ENCODE measurements at places on chromosomes 7 and 10. TPM values are rescaled to one million over a fixed set of nuclear protein-coding genes. Genes with fewer than 3 reads are reported as not detected.

Gene SORCS1
- total RNA-seq = not detected

Gene ACSM6
- total RNA-seq = not detected

- no peaks in the 10 kb centered on the region for H3K36me3 ChIP-seq
- H3K27ac ChIP-seq = no peak overlapping the region
- H3K4me1 ChIP-seq = peaks cover 45% of the 10 kb centered on the region
- no peak overlapping the region for H3K4me3 ChIP-seq
- no peaks in the 10 kb centered on the region for H3K27me3 ChIP-seq
- no peak for DNase-seq
These were observed 83.6 kb downstream of the MPP7 start for GRCh38 chr10:28219251-28219650.

DNA sequence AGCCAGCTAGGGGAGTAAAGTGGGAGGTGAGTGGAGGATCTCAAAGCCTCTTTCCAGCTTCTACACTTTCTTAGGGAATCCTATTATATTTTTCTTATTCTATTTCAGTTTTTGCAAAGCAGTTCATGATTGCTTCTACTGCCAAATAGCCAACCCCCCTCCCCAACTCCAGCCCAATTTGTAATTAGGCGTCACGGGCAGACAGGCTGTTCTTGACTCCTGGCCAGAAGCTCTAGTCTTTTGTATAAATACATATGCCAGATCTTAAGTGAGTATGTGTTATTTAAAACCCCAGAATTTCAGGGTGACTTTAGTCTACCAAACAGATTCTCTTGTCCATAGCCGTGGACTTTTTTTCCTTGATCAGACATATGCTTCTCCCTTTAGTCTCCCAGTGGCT, 255.2 kb downstream of the BUB3 start:
- no peak for DNase-seq
- no peak overlapping the region for H3K27ac ChIP-seq
- no peaks in the 10 kb centered on the region for H3K36me3 ChIP-seq
- no peak overlapping the region for H3K4me3 ChIP-seq

DNA sequence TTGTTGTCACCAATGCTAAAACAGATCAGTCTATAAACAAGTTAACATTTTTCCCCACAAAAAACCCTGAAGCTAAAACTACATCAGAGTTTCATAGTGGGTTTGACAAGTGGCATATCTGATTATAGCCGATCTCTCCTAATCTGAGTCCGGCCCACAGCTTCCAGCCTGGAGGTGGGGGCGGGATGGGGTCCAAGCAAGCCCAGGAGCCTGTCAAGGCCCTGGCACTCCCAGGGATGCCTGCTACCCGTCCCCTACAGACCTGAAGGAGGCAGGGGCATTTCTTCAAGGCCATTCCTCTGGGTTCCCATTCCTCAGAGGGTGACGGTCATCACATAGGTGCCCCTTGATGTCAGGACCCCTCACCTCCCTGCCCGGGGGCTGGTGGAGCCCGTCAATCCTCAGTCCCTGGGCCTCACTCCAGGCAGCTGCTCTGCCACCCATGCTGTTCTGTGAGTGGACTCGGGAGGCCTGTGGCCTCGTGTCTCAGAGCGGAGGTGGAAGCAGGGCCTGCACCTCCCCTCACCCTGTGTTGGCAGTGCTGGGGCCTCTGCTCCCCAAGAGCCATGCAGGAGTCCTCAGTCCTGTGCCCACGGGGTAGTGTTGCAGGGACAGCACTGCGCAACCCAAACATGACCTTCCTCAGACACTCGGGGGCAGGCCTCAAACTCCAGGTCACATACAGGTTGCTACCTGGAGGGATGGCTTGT, 8.8 kb downstream of the DPYSL4 start:
- H3K36me3 ChIP-seq = no peaks in the 10 kb centered on the region
- H3K4me3 ChIP-seq = no peak overlapping the region
- no peak overlapping the region for H3K27ac ChIP-seq
- H3K27me3 ChIP-seq = no peaks in the 10 kb centered on the region

DNA sequence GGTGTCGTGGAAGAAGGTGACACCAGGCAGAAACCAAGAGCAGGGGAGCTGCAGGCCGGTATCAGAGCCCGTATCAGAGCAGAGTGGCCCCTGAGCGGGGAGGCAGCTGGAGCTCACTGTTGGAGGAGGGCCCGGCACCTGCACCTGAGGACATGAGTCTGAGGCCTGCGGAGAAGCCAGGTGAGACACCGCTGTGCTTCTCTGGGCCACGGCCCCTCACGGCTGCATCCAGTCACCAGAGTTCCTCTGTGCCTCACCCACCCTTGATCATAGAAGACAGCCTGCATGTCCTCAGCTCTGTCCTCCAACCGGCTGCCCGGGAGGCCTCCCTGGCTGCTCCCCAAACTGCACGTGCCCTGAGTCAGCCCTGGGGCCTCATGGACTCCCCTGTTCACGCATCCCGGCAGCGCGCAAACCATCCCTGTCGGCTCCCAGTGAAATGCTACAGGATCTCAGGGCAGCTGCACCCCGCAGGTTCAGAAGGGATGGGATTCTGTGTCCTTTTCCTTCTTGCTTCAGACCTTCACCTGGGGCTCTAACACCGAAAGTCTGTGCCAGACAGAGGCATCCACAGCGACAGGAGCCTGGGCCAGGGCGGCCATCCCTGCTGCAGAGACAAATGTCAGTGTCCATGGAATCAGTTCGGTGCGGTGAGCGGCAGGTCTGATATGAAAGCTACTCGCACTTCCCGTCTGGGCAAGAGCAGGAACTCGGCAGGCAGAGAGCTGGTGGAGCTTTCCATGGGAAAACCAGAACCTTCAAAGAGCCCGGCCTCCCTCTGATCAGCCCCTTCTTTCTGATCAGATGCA, 111.9 kb upstream of the FAM20C start:
- no peaks in the 10 kb centered on the region for H3K4me1 ChIP-seq
- H3K4me3 ChIP-seq = no peak overlapping the region
- no peaks in the 10 kb centered on the region for H3K36me3 ChIP-seq
- H3K27ac ChIP-seq = no peak overlapping the region
- H3K27me3 ChIP-seq = no peaks in the 10 kb centered on the region

DNA sequence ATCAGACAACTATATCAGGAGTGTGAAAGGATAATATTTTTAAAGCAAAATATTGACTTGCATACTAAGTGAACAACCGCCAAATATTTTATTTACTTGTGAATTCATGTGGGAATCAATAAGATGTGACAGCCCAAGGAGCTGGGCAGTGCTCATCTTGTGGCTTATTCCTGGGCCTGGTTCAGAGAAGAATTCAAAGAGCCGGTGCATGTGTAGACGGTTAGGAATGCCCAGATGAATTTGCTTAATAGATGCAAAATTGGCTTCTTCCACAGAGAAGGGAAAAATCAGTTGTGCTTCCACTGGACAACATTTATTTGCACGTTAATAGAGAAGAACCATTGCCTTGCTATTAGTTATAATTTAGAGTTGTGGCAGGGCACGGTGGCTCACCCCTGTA, 4.4 kb downstream of the MYL7 start:
- H3K36me3 ChIP-seq = no peaks in the 10 kb centered on the region
- DNase-seq = no peak
- no peaks in the 10 kb centered on the region for H3K4me1 ChIP-seq
- H3K27ac ChIP-seq = no peak overlapping the region
- no peaks in the 10 kb centered on the region for H3K27me3 ChIP-seq

All from activated naive CD4-positive, alpha-beta T cell treated with anti-CD3 and anti-CD28 coated beads for 36 hours (primary cell).